ENCODE measurements at places on chromosomes 7 and 10.

- H3K27ac ChIP-seq, result no peak overlapping the region
- no peaks in the 10 kb centered on the region for H3K36me3 ChIP-seq
- no peak overlapping the region for H3K4me3 ChIP-seq
Measured at GRCh38 chr7:4267341-4268039, 414.6 kb upstream of the FOXK1 start.

- no peaks in the 10 kb centered on the region for H3K36me3 ChIP-seq
- H3K4me3 ChIP-seq, result no peak overlapping the region
- H3K27ac ChIP-seq, result no peak overlapping the region
- DNase-seq, result no peak
- H3K27me3 ChIP-seq, result no peaks in the 10 kb centered on the region
Measured at GRCh38 chr7:18241543-18242231, 214.0 kb upstream of the PRPS1L1 start.

DNA sequence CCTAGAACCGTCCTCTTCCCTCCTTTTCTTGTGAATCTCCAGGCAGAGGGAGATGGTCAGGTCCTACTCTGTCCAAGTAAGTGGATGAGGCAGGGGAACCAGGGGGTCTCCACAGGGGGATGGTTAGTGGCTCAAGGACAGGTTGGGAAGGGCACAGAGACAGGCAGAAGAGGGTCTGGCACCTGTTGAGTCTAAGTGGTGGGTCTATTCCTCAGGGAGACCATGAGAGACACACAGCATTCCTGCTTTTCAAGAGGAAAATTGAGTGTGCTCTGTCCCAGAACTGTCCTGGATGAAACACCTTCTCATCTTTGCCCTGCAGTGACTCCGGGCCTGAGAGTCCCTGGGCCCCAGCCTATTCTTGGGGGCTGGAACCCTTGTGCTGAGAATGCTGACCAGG, 184.8 kb upstream of the GALNT17 start:
- H3K4me3 ChIP-seq, result no peak overlapping the region
- no peaks in the 10 kb centered on the region for H3K4me1 ChIP-seq
- H3K27ac ChIP-seq, result no peak overlapping the region
- H3K27me3 ChIP-seq, result no peaks in the 10 kb centered on the region
- no peak for DNase-seq

DNA sequence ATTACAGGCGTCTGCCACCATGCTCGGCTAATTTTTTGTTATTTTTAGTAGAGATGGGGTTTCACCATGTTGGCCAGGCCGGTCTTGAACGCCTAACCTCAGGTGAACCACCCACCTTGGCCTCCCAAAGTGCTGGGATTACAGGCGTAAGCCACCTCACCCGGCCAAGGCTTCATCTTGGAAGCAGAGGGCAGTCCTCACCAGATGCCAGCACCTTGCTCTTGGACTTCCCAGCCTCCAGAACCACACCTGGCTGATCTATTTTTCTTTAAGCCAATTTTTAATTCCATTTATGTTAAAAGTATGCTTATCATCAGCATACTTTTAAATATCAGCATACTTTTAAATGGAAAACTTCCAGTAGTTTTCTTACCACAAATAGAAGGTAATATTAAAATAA, 12.2 kb downstream of the ANXA7 start:
- H3K27me3 ChIP-seq, result no peaks in the 10 kb centered on the region
- H3K27ac ChIP-seq, result no peak overlapping the region
- peaks cover 3% of the 10 kb centered on the region for H3K4me1 ChIP-seq

GRCh38 chr10:44042075-44042770, 342.7 kb downstream of the CXCL12 start:
- H3K4me3 ChIP-seq, result no peak overlapping the region
- no peaks in the 10 kb centered on the region for H3K36me3 ChIP-seq
- no peaks in the 10 kb centered on the region for H3K4me1 ChIP-seq

DNA sequence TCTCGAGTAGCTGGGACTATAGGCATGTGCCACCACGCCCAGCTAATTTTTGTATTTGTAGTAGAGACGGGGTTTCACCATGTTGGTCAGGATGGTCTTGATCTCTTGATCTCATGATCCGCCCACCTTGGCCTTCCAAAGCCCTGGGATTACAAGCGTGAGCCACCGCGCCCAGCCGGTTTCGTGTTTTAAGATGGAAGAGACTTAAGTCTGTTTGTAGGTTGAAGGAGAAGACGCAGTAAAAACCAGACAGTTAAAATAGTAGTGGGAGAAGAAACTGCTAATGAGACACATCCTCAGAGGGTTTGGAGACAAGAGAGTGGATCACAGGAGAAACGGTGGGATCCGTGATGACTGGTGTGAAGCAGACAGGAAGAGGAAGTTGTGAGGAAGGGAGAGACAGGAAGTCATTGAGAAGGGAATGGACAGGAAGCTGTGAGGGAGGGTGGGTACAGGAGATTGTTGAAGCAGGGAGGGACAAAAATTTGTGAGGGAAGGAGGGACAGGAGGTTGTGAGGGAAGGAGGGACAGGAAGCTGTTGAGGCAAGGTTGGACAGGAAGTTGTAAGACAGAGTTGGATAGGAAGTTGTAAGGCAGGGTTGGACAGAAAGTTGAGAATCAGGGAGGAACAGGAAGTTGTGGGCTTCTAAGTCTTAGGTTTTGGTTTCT, 115.5 kb downstream of the WDFY4 start:
- no peaks in the 10 kb centered on the region for H3K27me3 ChIP-seq
- H3K4me3 ChIP-seq, result no peak overlapping the region
- DNase-seq, result peak; percentile 71
- H3K27ac ChIP-seq, result peak overlapping the region; percentile 83
- peaks cover 65% of the 10 kb centered on the region for H3K36me3 ChIP-seq
